Endodermal cell (in vitro differentiated cells): ENCODE measurements at places on chromosomes 12 and 14.

GRCh38 chr12:9405886-9406563 is 197.8 kb upstream of the PZP start:
- peak; percentile 78 for DNase-seq

DNA sequence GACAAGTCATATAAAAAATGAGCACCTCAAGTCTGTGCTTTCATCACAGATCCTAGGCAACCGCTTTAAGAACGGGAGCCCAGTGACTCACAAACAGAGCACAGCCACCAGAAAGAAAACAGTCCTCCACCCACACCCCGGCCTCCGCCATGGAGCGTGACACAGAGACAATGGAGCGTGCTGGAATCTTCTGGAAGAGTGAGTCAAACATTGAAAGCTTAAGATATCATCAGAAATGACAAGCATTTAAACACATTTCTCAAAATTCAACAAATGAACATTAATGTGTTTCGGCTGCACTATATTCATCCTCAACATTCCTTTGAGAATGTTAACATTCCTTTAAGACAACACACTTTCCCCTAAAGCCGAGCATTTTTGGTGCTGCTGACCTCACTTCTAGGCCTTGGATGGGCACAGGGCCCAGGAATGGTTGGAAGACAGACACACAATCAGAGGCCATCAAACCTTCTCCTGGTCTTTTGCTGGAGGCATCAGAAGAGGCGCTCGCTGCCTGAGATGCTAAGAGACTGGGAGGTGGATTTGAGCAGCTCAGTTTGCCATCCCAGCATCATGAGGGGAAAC is 23.6 kb upstream of the TMEM132D start:
- no peak for DNase-seq

DNA sequence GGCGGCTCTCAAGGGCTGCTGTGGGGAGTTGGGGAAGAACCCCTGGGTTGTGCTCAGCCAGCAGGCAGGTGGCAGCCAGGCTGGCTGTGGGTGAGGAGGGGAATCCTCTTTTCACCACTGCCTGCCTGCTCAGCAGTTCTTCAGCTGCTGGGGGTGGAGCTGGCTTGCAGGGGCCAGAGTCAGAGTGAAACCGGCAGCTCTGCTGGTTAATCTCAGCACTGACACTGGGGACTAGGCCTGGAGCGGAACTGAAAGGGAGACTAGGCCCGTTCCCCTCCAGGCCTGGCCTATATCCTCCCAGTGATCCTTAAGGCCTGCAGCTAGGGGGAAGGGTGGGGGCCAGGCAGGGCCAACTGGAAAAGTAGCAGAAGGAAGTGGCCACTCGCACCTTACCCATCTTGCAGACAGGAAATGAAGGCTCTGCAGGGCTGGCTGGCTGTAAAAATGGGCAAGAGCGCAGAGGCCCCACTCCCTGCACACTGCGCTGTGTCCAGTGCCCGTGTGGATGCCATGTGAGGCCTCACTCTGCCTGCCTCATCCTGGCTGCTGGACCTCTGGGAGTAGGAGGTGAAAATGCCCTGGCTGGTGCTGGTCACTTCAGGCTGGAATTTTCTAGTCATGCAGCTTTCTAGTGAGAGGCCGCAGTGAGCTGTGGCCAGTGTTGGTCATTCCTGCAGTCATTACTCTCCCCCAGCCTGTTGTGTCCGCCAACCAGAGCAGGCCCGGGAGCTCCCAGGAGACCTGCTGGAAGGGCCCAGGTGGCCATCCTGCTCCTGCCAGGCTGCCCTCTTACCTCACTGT is 39.4 kb downstream of the SH2B3 start:
- peak; percentile 74 for DNase-seq

DNA sequence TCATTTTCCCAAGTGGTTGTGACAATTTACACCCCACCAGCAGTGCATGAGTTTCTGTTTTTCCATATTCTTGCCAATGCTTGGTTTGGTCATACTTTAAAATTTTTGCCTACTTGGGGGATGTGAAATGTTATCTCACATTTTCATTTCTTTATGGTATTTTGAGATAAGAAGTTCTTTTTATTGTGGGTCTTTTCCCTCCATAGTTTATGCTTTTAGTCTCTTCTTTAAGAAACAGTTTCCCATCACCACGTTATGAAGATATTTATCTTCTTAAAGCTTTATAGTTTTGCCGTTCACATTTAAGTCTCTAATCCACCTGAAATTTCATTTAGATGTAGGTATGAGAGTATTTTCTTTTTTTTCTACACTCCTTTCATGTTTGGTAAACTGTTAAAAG is 95.7 kb downstream of the PPM1A start:
- no peak for DNase-seq

DNA sequence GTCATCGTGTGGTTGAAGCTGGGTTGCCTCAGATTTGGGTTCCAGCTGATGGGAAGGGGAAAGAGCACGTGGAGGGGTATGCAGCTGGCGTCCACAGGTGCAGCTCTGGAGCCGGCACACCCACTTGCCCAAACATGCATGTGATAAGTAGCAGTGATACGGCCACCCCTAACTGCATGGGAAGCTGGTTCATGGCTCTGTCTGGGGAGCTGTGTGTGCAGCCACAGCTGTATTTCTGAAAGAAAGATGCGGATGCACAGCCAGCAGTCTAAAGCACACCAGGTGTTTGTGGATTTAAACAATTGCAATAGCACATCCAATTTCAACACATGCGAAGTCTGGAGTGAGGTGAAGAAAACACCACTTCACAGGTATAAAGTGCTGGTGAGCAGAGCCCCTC is 181.4 kb downstream of the EFCAB11 start:
- peak; percentile 53 for DNase-seq

GRCh38 chr14:21317398-21317797 is 37.5 kb downstream of the RPGRIP1 start:
- DNase-seq, result peak; percentile 48

DNA sequence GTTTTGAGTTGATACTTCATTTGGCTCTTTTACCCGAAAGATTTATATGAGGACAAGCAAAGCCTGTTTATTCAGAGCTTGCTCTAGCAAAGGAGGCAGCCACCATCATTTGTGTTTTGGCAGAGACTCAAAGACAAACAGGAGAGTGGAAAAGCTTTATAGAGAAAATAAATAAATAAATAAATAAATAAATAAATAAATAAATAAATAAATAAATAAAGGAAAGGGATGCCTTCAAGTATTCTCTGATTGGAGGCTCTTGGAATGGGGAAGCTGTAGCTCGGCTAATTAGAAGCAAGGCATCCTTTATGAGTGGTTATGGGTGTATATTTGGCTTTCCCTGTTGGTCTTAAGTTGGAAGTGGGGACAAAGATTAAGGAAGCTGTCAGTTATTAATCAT is 229.8 kb downstream of the RASSF9 start:
- DNase-seq, result no peak
